Left renal cortex interstitium (tissue), 4 donors: ENCODE measurements at places on chromosomes 5 and 9. TPM values are rescaled to one million over a fixed set of nuclear protein-coding genes. Genes with fewer than 3 reads are reported as not detected.

The FOCAD gene
- 24.7 TPM for polyA plus RNA-seq

The MYOZ3 gene
- 6.2 TPM for polyA plus RNA-seq

DNA sequence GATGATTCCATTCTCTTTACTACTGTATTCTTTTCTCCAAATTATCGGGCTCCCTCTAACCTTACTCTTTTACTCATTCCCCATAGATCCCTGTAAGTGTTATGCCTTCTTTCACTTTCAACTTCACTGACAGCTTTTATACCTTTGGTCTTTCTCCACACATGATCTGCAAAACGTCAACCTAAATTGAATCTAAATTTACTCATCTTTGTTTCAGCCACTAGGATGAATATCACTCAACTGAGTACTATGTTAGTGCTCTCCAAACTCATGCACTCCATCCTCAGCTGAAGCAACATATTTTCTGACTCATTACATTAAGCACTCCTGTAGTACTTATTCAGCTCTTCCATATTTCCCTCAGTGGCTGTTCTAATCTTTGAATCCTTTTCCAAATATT is 133.4 kb downstream of the ADAMTS19 start:
- DNase-seq, result no peak

- no peak for DNase-seq
These were observed 115.9 kb downstream of the ACTBL2 start for GRCh38 chr5:57366744-57367143.

DNA sequence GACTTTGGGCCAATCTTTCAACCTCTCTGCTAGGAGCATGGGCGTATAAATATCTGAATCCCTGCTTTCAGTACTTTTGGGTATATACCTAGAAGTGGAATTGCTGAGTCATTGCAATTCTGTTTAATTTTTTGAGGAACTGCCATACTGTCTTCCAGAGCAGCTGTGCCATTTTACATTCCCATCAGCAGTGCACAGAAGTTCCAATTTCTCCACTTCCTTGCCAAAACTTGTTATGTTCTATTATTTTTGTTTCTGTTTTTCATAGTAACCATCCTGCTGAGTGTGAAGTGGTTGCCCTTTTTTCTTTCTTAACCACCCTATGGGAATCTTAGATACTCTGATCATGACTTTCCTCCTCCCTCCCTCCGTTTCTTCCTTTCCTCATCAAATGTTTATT is 11.1 kb upstream of the CCIN start:
- no peak for DNase-seq

GRCh38 chr9:107784235-107784958 is 294.8 kb upstream of the KLF4 start:
- DNase-seq, result no peak

- DNase-seq, result no peak
These were observed 60.1 kb downstream of the GALNT12 start for GRCh38 chr9:98867429-98868168.

DNA sequence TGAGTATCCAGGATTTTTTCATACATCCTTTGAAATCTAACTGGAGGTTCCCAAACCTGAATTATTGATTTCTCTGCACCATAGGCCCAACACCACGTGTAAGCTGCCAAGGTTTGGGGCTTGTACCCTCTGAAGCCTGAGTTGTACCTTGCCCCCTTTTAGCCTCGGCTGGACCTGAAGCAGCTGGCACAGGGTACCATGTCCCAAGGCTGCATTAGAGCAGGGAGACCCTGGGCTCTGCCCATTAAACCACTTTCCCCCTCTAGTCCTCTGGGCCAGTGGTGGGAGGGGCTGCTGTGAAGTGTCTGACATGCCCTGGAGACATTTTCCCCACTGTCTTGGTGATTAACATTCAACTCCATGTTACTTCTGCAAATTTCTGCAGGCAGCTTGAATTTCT is 532.9 kb upstream of the NUDT12 start:
- DNase-seq, result no peak

GRCh38 chr9:4615251-4615650 is 46.8 kb upstream of the PLPP6 start:
- no peak for DNase-seq

DNA sequence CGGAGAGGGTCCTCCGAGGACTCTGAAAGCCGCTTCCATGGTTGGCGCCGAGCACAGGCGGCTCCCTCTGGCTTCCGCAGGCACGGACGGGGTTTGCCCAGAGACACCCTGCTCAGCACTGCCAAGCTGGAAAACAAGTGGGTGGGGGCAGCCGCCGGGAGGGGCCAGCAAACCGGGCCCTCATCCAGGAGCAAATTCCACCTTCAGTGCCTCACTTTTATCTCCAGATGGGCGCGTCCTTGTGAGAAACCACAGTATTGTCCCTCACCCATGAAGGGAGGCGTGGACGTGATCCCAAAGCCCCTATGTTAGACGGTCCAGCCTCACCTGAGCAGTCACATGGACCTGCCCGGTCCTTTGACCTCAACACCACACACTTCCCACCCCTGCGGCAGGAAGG is 29.0 kb downstream of the MED10 start:
- no peak for DNase-seq

DNA sequence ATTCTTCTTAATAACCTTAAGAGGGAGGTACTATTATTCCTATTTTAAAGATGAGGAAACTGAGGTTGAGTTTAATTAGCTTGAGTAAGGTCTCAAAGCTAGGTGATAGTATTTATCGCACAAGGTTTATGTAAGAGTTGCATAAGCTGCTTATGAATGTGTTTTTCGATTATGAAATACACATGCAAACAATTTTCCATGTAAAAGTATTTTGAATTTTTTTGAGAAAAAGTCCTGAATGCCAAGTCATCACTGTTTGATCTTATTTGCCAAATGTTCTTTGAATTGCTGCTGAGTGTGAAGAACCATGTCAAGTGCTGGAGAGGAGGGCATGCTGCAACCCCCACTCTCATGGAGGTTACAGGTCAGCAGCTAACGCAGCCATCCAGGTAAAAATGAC is 174.4 kb downstream of the CARTPT start:
- no peak for DNase-seq

- DNase-seq, result no peak
These were observed 1.8 kb downstream of the NFIB start for GRCh38 chr9:14311956-14312685.

GRCh38 chr5:179558932-179559283 is 8.6 kb downstream of the RUFY1 start:
- no peak for DNase-seq

GRCh38 chr5:6525910-6526309 is 77.3 kb downstream of the UBE2QL1 start:
- DNase-seq, result peak; percentile 10

DNA sequence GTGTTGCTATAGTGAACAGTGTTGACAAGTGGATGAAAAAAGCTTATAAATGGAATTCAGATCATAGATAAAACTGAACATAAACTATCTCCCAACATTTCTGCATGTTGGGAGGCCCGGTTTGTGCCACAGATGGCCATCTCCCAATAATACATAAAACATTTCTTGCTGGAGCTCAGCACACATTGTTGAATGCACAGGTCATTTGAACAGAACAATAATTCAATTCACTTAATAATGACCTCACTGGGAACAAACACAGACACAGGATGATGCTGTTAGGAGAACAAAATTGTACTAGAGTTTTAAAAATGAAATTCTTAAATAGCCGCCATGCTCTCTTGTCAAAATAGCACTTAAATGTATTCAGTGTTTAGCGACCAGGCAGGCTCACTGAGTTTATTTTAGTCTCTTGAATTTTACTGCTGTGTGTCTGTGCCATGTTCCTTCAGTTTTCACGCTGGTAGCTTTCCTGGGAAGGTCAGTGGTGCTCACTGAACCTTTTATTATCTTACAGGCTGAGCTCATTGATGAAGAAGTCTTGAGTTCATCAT is 85.0 kb upstream of the SSBP2 start:
- no peak for DNase-seq
